ENCODE measurements at places on chromosomes 6 and 20.

GRCh38 chr6:30557683-30557981 is 537 bp downstream of the PRR3 start:
- DNase-seq = no peak

DNA sequence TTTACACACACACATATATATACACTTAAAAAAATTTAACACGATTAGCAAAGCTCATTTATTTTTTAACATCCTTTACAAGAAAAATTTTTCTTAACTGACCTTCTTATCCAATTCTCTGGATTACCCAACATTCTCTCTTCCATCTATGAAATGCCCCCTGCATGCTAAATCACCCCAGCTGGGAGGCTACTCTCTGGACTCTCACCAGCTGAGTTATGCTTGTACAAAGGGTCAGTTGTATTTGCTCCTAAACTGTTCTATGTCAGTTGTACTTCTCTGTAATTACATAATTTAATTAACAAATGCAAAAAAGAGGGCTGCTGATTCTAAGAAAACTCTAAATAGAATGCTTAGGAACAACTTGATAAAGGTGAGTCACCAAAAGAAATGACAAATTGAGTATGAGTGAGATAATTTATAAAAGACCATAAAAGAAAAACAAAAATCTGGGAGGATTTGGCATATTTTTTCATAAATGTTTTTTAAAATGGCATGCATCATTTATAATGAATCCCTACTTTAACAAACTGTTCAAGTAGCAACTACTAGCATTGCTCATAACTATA is 120.5 kb downstream of the KIF13A start:
- no peak for DNase-seq

DNA sequence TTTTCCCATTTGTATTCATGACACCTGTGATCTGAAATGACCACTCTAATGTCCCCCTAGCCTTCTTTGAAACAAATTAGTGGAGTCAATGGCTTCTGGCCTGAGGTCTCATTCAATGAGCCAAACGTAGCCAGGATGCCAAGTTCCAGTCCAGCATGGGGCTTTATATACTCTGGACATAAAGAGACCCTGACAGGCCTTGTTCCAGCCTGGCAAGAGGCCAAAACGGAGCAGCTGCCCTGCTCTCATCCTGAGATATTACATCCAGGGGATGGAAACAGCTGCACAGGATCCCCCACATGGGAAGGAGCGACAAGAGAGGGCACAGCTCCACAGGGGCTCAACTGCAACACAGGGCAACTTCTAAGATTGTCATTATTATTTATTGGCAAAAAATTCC is 437.8 kb downstream of the CDH26 start:
- DNase-seq = no peak

GRCh38 chr6:54156650-54157250 is 45.5 kb downstream of the MLIP start:
- no peak for DNase-seq

GRCh38 chr6:99093456-99094190 is 145.9 kb upstream of the FBXL4 start:
- no peak for DNase-seq

GRCh38 chr6:45371924-45372573 is 5.7 kb downstream of the SUPT3H start:
- DNase-seq = no peak

DNA sequence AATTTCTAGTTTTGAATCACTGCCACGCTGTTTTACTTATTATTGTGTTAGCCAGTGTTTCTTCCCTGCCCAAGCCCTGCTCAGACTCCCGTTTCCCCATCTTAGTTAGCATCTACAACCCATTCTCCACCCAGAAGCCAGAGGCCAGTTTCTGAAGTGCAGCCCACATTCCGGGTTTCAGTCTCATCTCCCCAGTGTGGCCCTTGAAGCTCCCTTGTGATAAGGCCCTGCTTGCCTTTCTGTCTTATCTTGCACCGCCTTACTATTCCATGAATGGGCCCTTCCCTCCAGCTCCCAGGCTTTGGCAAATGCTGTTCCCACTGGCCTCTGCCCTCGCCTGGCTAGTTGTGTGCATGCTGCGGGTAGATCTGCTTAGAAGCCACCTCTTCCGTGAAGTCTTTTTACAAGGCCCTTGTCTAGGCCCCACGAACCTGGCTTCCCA is 41.1 kb downstream of the TOX2 start:
- no peak for DNase-seq

DNA sequence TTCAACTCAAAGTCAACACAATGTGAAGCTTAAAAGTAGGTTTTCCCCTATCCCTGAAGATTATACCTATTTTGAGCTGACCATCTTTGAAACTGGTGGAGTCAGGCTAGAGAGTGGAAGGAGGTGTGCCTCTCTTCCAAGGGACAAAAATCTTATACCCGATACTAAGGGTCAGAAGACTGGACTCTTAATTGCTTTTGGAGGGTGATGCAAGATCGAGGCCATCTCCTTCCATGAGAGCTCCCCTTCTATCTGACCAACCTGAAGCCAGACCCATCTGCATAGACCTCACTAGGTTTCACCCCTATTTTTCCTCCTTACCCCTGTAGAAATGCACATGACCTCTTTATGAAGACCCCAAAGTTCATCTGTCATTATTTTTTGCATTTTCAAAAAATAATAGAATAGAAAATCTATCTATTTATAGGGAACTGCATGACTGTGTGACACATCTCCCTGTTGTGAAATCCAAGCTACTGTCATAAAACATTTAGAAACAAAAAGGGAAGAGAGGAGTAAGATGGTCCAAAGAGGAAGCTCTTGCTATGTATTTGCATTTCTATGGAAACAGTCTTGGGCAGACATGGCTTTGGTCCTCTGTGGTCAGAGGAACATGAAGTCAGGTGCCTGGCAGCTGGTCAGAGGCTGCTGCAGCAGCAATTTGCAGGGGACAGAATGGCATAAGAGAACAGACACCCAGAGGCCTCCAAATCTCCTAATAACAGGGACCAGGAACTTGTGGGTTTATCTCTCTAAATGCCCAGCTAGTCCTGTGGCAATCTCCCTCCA is 349.2 kb downstream of the MAFB start:
- no peak for DNase-seq

- no peak for DNase-seq
Observed at GRCh38 chr20:40689100-40689942, at the start of gene MAFB. MAFB (minus strand) TSS chr20:40689236; CDS start chr20:40688850, 386 bp downstream.

DNA sequence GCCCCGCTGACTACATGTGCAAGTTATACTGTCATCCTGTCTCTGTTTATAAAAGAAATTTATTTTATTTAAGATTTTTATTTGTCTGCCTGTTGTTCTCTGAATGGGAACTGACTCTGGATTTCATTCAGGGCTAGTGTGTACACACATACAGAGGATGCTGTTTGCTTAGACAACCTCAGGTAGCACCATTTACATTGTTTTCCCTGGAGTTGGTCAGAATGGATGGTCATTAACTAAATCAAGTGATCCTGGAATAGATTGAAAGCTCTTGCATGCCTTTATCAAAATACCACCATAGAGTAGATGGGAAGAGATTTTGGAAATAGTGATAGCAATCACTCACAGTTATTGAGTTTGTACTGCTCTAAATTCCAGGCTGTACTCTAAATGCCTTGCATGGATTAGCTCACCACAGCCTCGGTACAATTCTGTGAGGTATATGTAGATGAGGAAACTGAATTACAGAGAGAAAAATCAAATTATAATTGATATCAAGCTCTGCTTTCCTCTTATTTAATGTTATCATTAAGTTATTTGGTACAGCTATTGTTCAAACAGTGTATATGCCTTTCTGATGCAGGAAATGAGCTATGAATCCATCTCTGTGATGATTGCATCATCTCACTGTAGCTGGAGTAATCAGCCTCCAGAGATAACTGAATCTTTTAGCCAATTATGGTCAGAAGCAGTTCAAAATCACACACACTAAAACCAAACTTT is 51.9 kb downstream of the RNF217 start:
- no peak for DNase-seq

DNA sequence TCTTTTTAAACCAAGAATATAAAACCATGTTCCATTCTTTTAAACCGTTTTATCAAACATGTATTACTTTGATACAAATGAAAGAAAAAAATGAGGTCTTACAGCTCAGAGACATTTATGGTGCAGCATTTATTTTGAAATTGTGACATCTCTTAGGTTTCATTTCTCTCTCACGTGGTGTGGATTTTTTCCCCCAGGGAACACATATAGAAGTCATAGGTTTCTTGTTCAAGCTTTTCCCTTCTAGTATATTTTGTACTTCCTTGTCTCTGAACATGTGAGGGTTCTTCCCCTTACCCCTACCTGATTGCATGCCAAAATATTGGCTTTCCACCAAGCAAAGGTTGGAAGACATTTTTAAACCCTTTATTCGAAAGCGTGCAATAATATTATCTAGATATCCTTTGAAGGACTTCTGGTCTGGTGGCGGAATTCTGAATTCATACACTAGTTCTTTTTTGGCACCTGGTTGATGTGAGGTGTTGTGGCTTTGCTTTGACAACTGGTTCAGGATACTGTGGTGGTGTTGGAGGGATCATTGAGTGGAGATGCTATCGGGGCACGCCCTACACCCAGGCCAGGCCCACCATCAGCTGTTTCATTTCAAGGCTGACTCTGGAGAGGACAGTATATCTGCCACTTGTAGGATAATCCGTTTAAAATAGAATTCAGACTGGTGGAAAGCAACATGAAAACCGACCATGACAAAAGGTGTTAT is 5.6 kb upstream of the FAM50B start:
- no peak for DNase-seq

DNA sequence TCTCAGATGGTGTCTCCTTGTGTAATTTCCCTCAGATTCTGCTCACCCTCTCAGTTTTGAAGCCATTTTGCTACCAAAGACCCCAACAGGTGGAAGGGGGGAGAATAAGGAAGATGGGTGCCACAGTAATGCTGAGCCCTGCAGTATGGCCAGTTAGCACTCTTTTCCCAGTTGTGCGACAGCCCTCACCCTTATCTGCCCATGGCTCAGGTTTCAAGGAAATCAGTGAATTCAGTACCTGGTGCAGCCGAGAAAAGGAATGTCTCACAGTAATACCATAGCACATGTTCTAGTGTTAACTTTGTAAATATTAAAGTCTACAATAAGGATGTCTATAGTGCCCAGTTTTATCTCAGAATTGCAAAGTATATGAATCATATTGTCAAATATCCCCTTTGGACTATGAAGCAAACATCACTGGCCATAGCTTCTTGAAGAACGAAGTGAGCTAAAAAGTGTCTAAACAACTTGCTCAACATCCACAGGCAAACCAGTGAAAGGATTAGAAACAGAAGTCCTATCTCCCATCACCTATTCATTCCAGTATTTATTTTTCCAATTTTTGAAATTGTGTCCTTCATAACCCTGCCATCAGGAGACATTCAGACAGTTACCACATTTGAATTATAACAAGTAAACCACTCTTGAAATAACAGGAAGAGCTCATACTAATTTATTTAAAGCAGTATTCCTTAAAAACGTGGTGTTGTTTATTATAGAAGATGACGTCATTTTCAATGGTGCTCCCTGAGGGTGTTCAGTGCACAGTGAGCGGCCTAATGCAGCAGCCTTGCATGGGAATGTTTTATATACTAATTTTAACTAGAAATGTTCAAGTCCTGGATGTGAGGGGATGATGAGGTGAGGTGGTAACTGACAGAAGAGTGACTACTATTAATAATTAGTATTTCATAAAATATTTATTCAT is 366.2 kb downstream of the TFAP2A start:
- DNase-seq = no peak

GRCh38 chr6:32177183-32177787 is 920 bp upstream of the RNF5 start:
- no peak for DNase-seq

DNA sequence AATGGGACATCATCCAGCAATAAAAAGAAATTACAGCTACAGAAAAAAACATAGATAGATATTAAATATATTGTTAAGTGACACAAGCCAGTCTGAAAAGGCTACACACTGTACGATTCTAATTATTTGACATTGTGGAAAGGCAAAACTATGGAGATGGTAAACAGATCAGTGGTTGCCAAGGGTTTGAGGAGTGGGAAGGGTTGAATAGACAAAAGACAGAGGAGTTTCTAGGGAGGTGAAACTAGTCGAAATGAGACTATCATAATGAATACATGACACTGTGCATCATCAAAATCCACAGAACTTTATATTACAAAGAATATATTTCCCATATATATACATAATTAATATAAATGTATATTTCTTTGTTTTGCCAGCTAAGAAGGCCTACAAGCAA is 9.8 kb downstream of the EPM2A start:
- no peak for DNase-seq

- DNase-seq = no peak
Observed at GRCh38 chr6:79896075-79896449, 51.3 kb downstream of the ELOVL4 start.

- DNase-seq = no peak
Observed at GRCh38 chr6:5979650-5980420, 26.9 kb downstream of the NRN1 start.

DNA sequence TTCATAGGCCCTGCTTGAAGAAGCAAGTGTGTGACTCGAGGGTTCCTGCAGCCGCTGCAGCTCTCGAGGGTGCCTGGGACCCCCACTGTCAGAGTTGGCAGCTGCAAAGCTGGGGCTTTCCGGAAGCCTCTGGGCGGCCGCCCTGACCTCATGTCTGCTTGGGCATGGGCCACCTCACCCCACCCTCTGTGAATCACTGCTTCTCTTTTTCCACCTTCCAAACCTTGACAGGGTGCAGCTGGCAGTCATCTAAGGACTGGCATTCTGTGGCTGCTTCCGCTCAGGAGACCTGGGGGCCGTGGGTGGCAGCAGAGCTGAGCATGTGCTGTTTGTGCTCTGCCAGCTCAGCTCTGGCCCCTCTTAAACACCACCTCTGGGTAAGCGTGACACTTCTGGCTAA is 32.0 kb downstream of the ERMARD start:
- no peak for DNase-seq

DNA sequence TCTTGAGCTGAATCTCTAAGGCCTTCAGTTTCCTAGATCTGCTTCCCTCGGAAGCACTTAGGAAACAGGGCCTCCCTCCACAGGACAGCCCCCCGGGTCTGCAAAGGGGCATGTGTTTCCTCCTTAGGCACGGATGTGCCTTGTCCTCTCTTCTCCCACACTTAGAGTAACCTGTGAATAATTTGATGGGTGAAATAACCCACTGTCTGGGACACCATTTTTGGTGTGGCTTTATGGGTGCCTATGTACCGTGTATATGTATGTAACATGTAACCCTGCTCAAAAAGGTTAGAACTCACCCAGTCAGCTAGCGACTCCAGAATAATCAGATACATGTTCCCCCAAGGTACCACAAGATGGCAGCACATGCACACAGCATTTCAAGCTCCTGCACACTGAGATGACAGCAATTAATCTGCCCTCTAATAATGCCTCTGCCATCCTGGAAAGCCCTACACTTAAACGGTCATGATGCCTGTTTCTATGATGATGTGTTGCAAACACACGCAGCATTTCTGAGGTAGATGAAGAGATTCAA is 212.0 kb upstream of the PROKR2 start:
- DNase-seq = peak; percentile 54
